SK-N-DZ (cell line): ENCODE measurements at places on chromosomes 3 and 15.

DNA sequence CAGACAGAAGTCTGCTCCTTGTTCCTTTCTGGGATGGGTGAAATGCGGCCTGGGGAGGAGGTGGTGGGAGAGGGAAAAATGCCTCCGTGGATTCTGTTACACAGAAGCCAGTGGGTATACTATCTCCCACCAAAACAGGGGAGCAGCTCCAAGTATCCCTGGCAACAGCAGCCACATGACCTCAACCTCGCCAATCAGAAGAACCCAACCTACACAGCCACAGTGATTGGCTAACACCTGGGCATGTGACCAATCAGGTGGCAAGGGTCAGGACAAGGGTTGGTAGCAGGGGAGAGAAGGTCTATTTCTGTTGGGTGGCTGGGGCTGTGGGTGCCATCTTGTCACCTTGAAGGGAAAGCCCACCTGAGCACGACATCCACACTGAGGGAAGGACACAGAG, 9.1 kb upstream of the ACAD9 start:
- peak; percentile 35 for DNase-seq

GRCh38 chr3:71994203-71994602, 209.3 kb upstream of the PROK2 start:
- DNase-seq = no peak

DNA sequence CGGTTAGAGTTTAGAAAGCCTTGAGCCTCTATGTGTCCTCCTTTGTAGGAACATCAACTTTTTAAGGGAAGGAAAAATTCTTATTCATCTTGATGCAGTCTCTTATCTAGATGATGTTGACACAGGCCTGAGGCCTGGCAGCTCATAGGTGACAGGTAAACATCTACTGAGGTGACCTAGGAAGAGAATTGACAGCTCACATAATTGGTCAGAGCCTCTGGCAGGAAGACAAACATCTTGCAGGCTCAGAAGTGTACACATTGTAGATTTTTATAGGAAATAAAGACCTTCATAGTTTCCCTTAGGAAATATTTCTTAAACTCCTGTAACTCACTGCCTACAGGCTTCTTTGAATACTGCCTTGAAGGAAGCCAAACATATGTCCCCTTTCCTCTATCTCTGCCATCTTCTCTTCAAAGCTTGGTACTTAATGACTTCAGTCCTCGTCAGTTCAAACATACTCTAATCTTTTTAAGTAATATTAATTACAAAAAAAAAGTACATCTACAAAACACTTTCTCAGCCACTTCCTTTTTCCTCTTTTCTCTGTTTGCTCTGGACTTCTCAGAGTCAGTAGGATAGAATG, 341.3 kb downstream of the TBL1XR1 start:
- DNase-seq = no peak

DNA sequence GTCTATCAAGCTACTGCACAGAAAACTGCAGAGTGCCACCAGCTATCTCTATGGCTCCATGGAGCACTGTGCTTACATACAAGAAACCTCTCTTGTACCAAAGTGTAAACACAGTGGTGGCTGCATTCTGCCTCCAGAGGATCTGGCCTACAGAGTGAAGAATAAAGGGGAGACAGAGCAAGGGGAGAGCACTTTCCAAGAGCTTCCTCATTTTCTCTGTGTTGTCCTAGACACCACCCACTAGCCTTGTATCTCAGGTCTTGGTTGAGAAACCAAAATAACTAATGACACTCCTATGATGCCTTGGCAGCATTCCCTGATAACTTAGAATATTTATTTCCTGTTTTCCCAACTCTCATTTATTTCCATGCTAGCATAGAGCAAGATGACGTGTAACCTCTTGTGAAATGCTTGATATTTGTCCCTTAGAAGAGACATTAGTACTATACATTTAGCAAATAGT, 56.9 kb upstream of the PHLDB2 start:
- no peak for DNase-seq

DNA sequence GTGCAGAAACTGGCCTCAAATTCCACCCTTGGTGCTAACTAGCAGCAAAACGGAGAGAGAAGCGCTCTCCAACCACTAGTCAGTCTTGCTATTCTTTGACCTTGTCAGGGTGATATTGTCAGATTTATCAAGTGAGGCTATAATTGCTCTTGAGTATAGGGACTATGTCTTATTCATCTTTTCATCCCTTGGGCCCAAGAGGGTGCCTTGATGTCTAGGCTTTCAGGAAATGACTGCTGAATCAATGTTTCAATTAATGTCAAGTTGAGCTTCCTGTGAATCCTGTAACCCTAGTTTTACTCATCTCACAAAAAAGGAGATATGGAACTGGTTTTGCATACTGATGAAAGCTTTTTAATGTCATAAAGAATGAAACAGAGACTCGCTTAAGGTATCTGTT, 701.3 kb downstream of the EDEM1 start:
- DNase-seq = no peak

DNA sequence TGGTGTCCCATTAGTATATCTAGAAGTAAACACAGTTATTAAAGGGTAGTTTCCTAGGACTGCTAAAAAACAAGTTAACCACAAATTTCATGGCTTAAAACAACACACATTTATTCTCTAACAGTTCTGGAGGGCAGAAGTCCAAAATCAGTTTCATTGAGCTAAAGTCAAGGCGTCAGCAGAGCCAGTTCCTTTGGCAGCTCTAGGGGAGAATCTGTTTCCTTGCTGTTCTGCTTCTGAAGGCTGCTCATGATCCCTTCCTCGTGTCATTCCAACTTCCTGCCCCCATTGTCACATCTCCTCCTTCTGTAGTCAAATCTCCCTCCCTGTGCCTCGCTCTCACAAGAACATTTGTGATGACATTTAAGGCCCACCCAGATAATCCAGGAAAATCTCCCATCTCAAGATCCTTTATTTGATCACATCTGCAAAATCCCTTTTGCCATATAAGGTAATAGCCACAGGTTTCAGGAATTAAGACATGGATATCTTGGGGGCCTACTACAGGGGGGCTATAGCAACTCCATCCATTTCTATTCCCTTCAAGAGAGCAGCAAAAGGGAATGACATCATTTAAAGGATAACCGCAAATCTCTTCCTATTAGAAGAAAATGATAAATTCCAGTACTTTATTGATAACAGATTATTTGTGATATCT, 50.1 kb downstream of the GPR176 start:
- DNase-seq = no peak

DNA sequence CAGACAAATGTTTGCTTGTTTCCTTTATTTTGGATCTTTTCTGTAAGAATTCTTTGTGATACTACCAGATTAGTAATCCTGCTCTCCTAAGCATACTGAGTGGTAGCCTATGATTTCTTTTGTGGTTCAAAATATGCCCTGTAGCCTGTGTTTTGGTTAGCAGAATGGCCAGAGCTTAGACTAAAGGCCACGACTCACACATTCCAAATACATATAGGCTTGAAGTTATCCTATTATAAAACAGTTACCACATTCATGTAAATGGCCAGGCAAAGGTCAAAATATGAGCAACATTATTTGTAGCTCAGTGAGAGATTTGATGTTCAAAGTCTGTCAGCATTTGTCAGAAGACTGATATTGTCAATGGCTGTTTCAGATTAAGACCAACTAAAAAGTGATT, 84.5 kb downstream of the MITF start:
- no peak for DNase-seq

GRCh38 chr15:51283026-51283425, 55.4 kb downstream of the CYP19A1 start:
- DNase-seq = no peak
